ENCODE measurements at places on chromosomes 12 and 14.

DNA sequence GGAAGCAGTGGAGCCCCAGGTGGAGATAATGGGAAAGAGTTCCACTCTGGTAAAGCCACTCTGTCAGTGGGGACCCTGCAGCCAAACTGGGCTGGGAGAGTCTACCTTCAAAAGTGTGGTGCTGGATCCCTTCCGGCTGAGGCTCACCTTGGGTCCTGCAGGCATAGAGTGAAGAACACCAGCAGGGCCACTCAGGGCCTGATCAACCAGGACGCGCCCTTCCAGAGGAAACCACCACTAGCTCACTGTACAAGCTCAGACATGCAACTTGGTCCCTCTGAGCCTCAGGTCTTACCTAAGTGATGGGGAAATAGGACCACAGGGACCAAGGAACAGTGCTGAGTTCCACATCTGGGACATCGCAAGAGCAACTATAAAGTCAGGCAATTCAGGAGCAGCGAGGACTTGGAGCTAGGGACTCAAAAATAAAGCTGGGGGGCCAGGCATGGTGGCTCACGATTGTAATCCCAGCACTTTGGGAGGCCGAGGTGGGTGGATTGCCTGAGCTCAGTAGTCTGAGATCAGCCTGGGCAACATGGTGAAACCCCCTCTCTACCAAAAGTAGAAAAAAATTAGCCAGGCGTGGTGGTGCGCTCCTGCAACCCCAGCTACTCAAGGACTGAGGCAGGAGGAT lies 5.9 kb upstream of the PRPH start:
- no peak for DNase-seq

DNA sequence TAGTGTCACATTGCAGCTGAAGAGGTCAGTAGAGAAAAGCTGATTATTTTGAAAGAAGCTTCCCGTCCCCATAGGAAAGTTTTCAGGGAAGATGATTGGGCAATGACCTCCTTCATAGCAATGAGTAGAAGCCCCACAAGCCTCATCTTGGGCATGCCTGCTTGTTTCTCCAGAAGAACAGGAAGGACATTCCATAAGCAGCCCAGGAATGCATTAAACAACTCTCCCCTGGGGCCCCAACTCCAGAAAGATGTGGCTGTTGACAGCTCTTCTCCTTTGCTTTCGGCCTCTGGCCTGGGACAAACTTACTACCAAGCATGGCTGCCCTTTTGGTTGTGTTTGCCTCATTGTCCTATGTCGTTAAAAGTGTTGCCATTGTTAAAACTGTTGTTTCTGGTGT lies 5.7 kb upstream of the VDR start:
- no peak for DNase-seq

DNA sequence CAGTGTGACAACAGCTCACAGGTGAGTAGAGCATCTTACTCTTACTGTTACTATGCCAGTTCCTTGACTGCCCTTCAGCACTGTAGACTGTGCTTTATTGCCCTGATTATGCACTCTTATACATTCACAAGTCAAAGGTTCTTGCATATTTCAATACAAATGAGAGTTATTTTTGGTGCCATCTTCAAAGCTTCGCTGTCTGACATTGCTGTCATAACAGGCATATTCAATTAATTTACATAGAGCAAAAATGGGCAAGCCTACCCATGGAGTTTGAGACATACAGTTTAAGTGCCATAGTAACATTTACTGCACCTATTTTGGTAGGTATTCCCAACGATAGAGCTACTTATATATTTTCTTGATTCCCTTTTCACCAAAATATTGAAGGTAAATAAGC lies 107.5 kb upstream of the CNTN1 start:
- DNase-seq = no peak

- DNase-seq = no peak
These were observed 201.4 kb upstream of the EEA1 start for GRCh38 chr12:93130366-93131054.

- DNase-seq = no peak
These were observed 101.2 kb upstream of the SLC38A2 start for GRCh38 chr12:46473634-46474329.

- DNase-seq = peak; percentile 85
These were observed 43.8 kb upstream of the NR2C1 start for GRCh38 chr12:95117178-95117599.

DNA sequence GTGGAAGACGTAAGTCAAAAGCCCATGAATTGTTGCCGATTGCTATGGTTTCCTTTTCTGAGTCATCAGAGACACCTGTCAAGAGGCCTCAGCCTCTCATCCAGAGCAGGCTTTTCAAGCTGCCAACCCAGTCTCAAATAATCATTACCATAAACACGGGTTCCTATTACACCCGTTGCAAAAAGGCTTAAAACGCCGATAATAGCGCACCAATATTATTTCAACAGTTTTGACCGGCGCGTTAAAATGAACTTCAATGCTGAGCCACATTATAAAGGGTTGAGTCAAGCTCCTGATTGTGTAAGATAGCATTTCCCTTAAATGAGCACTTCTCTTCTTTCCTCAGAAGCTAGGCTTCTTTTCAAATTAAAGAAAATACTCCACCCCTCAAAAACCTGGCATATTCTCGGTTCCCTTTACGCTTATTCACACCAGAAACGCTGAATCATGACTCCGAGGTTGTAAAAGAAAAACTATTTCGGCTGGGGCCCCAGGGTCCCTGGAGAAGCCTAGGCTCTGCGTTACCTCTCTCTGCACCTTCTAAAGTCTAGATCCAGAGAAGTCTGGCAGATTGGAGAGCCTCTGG lies 1.4 kb downstream of the TMTC1 start:
- DNase-seq = peak; percentile 75

- DNase-seq = peak; percentile 29
These were observed 198.9 kb downstream of the ADGRD1 start for GRCh38 chr12:131152587-131152986.

GRCh38 chr14:35877276-35877675 lies 51.1 kb downstream of the BRMS1L start:
- no peak for DNase-seq

DNA sequence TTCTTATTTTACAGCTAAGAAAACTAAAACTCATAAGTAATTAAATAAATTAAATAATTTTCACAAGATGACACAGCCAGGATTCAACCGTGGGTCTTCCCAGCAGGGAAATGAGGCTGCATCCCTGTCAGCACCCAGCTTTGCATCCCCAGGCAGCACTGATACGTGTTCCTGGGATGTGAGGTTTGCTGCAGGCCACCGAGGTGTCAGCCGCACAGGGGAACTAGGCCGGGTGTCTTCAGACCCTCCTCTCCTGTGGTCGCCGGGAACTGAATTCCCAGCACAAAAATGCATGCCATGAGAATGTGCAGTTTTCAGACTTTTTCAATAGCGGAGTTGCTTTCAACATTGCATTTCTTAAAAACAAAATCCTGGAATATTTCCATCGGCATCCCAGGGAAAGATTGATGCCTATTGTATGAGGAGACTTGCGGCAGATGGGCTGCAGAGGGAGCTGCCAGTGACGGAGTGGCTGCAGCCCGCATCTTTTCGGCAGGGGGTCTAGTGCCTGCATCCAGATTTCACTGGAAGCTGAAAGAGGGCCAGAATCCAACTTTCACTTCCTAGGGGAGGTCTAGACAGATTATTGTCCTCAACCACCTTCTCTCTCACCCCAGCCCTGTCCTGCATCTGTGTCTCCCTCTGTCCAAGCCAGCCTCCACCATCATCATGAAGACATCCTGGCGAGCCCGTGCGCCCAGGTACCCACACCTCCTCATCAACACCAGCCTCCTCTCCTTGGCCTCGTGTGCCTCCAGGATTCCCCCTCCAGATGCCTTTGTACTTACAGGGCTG lies 12.6 kb downstream of the LRTM2 start:
- DNase-seq = no peak

DNA sequence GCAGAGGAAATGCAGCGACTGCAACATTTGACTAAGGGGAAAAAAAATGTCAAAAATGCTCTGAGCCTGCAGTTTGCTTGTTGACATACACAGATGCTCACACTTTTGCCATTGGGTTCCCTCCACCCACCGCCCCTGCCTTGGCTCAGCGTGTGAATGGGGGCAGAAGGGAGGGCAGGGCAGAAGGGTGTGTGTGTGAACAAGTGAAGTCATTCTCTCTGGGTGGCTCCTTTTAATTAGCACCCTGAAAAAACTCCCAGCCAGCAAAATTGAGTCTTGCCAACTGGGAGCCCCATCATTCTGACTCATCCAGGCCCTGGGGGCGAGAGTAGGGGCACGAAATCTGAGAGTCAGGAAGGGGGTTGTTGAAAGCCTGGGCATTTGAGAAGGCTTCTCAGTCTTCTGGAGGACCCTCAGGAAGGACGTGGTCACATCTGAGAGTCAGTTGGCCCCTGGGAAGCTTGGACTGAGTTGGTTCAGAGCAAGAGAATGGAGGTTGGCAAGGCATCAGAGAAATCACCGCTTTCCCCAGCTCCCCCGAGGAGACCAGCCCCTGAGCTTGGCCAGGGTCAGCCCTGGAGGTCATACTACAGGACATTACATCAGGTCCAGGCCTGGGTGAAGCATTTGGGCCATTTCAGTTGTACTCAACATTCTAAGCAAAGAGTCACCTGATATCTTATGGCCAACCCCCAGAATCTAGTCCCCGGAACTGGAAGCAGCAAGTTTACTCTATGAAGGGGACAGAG lies 22.7 kb upstream of the KRT78 start:
- no peak for DNase-seq

DNA sequence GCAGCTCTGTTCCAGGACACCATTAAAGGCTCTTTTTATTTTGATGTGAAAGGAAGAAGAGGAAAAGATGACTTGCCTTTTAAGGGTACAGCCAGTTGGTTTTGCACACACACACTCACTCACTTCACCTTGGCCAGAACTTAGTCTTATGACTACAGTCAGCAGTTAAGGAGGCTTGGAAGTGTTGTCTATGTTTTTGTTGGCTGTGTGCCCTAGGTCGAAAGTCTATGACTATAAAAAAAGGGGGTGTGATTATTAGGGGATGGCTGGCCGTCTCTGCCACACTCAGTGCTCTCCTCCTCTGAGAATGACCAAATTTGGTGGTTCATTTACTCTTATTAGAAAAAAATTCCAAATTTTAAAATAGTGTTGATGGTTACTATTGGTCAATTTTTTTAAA lies 139.5 kb upstream of the OTX2 start:
- no peak for DNase-seq

DNA sequence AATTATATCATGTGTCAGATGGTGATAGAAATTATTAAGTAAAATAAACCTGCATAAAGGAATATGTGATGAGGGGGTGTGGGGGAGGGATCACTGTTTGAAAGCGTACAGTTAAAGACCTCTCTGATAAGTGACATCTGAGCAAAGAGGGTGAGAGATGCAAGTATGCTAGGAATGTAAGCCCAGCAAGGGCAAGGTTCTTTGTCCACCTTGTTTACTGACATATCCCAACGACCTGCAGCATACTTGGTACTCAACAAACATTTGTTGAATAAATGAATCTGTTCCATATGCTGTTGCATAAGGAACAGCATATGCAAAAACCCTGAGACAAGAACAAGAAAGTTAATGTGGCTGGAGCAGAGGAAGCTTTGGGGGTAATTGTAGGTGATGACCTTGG lies 12.0 kb upstream of the MDM1 start:
- no peak for DNase-seq

DNA sequence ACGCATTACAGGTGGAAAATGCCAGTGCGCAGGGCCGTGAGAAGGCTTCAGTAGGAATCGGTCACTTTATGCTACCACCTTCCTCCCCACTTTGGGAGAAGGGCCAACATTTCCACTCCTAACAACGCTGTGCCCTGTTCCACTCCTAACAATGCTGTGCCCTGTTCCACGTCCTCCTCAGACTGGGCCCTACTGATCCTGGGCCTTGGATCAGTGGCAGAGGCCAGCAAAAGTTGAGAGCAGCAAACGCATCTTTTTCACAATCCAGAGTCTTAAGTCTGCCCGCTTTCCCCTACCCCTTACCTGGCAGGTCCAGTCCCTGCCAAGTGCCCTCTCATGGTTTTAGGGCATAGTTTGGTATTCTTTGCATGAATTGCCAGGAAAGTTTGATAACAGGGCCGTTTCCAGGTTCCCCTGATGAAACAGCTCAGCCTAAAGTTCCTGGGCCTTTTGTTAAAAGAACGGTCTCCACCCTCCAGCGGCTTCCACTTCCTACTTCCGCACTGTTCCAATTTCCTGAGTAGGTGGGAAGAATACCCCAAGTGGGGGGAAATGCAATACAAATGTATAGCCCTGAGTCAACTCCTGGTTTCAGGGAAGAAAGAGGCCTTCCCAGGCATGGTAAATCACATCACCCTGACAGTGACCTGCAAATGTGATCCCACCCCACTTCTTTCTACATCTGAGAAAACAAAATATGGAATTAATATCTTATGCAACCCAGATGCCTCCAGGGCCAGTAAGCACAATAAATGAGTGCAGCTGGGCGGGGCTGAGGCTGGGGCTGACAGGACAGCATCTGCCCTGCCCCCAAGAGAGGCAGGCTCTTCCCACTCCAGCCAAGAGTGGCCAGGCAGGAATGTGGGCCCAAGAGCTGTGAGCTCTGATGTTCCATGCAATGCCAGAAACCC lies 15.0 kb downstream of the KCTD10 start:
- peak; percentile 75 for DNase-seq

GRCh38 chr14:30020687-30021086 lies 93.0 kb upstream of the PRKD1 start:
- DNase-seq = no peak

DNA sequence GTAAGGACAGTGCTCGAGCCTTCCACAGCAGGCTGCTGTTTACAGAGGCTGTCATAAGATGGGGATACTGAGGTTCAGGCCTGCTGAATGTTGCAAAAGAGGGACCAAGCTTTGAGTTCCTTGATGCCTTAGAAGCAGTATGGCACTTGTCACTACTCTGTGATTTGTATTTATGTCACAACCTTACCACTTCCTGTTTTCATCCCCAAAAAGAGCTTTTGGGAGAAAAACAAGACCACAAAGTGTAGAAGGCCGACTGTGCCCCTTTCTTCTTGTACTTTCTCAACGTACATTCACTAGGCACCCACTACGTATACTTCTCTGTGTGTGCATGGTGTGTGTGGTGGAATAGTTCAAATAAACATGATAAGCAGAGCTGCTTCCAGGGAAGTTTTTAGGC lies 90.1 kb downstream of the DRAM1 start:
- no peak for DNase-seq

DNA sequence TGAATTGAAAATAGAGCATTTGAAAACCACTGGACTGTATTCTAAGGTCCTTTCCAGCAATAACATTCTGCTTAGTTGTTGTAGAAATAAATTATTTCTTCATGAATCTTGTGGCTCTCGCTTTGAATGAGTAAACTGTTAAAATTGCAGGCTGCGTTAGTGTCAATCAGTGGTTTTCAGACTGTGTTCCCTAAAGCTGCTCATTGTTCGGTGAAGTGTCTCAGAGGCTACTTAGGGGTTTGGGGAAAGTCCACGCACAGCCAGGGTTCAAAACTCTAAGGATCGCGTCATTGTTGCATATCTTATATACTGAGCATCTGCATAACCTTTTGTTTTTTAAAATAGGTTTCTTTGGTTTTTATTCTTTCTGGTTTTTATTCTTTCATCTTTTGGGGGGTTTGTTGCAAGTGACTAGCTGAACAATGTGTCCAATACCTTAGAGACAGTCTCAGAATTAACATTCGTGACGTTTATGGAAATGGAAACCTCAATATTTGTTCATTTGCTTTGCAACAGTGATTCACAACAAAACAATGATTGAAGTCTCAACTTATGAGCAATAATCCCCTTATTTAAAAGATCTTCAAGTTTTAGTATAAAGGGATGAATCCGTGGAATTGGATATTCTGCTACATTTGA lies 108.1 kb downstream of the TTLL5 start:
- no peak for DNase-seq

GRCh38 chr12:75872762-75873161 lies 158.8 kb downstream of the PHLDA1 start:
- no peak for DNase-seq
